ENCODE measurements at places on chromosomes 16 and 17. TPM values are rescaled to one million over a fixed set of nuclear protein-coding genes. Genes with fewer than 3 reads are reported as not detected.

The CDH13 gene
- total RNA-seq: not detected

GRCh38 chr16:58960484-58960883 is 226.4 kb upstream of the GOT2 start:
- no peaks in the 10 kb centered on the region for H3K36me3 ChIP-seq
- H3K4me3 ChIP-seq: no peak overlapping the region
- H3K27me3 ChIP-seq: no peaks in the 10 kb centered on the region
- H3K4me1 ChIP-seq: no peaks in the 10 kb centered on the region
- DNase-seq: no peak

The LRRC37B gene
- 18.6 TPM for total RNA-seq

GRCh38 chr16:997440-998051 is 16.0 kb downstream of the SOX8 start:
- no peak overlapping the region for H3K4me3 ChIP-seq
- H3K27ac ChIP-seq: no peak overlapping the region
- no peaks in the 10 kb centered on the region for H3K4me1 ChIP-seq
- no peak for DNase-seq

- H3K27ac ChIP-seq: no peak overlapping the region
- no peaks in the 10 kb centered on the region for H3K36me3 ChIP-seq
- DNase-seq: no peak
- peak overlapping the region; percentile 86 for H3K4me3 ChIP-seq
- H3K4me1 ChIP-seq: peaks cover 29% of the 10 kb centered on the region
Measured at GRCh38 chr16:86508947-86509758, 1.2 kb upstream of the FOXF1 start.
